ENCODE measurements at places on chromosomes 7 and 10.

GRCh38 chr7:70940597-70940996, 191.3 kb upstream of the GALNT17 start:
- H3K27ac ChIP-seq: no peak overlapping the region
- no peaks in the 10 kb centered on the region for H3K4me1 ChIP-seq
- no peaks in the 10 kb centered on the region for H3K27me3 ChIP-seq
- no peak overlapping the region for H3K4me3 ChIP-seq

DNA sequence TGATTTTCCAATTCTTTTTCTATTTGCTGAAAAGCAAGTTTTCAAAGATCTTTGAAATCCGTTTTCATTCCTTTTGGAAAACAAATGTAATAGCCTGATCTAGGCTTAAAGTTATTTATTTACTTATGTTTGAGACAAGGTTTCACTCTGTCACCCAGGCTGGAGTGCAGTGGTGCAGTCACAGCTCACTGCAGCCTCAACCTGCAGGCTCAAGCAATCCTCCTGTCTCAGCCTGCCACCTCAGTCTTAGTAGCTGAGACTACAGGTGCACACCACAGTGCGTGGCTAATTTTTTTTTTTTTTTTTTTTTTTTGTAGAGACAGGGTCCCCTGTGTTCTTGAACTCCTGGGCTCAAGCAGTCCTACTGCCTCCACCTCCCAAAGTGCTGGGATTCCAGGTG, 4.6 kb downstream of the ST7 start:
- H3K27ac ChIP-seq: no peak overlapping the region
- H3K4me3 ChIP-seq: no peak overlapping the region
- peaks cover 23% of the 10 kb centered on the region for H3K4me1 ChIP-seq

DNA sequence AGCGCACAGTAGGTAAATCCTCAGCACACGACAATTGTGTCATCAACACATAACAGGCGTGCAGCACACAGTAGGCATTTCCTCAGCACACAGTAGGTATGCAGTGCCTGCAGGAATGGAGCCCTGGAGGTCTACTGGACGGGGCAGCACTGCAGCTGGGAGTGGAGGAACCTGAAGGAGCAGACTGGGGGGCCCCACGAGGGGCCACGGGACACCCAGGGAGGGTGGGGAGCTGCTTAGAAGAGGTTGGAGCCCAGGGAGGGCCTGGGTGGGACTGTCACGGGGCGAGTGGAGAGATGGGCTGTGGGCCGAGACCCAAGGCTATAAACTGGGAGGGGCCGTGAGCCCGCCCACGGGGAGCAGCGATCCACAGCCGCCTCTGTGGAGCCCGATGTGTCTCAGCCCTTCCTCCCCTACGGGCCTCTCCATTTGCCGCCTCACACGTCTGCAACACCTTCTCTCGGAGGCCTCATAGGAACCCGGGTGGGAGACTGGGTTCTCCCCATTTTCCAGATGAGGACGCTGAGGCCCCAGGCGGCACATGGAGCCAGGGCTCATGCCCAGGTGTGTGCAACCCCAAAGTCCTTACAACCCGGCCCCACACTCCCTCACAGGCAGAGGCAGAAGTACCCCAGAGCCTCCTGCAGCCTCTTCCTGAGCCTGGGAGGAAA, 101.5 kb downstream of the MICALL2 start:
- no peaks in the 10 kb centered on the region for H3K36me3 ChIP-seq
- H3K4me3 ChIP-seq: no peak overlapping the region
- no peak for DNase-seq
- no peak overlapping the region for H3K27ac ChIP-seq
- H3K27me3 ChIP-seq: no peaks in the 10 kb centered on the region

DNA sequence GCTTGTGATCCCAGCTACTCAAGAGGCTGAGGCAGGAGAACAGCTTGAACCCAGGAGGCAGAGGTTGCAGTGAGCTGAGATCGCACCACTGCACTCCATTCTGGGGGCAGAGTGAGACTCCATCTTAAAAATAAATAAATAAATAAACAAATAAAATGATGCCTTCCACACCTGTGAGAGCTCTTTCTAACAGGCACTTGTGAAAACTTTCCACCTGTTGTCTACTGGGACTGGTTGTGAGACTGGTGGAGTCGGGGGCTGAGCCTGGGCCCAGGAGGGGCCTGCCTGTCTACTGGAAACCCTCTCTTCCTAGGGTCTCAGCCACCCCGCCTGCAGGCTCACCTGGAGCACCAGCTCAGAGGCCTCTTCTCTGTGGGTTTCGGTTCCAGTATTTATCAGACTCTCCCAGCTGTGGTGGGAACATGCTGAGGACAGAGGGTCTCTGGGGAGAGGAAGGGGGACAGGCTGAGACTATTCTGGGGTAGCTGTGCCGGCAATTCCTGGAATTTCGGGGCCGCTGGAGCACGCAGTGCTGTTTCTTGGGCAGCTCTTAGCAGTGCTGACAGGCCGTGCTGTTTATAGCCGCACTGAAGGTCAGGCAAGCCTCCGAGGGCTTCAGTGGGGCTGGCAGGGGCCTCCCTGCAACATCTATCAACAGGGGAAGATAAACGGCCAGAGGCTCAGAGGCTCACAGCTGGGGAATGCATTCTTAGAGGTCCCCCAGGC, 3.8 kb downstream of the LDB3 start:
- no peak overlapping the region for H3K27ac ChIP-seq
- H3K4me3 ChIP-seq: no peak overlapping the region
- H3K36me3 ChIP-seq: no peaks in the 10 kb centered on the region
- DNase-seq: no peak

DNA sequence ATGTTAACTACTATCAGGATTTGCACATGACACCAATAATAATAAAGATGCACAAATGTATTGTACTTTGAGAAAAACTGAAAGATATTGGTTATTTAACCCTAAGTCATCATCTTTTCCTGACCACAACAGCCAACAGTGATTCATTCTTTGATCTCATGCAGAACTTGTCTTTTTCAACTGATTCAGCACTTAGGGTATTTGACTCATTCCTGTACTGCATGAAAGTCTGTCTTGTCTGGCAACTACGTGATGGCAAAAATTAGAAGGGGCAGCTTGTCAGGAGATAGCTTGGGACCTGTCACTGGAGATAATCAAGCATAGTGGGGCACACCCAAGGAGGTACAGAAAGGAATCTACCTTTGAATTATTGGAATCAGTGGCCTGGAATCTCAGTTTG, 77.8 kb upstream of the LRRC17 start:
- DNase-seq: peak; percentile 63
- H3K4me3 ChIP-seq: no peak overlapping the region
- H3K27me3 ChIP-seq: peaks cover 14% of the 10 kb centered on the region
- peaks cover 5% of the 10 kb centered on the region for H3K4me1 ChIP-seq
- no peak overlapping the region for H3K27ac ChIP-seq

DNA sequence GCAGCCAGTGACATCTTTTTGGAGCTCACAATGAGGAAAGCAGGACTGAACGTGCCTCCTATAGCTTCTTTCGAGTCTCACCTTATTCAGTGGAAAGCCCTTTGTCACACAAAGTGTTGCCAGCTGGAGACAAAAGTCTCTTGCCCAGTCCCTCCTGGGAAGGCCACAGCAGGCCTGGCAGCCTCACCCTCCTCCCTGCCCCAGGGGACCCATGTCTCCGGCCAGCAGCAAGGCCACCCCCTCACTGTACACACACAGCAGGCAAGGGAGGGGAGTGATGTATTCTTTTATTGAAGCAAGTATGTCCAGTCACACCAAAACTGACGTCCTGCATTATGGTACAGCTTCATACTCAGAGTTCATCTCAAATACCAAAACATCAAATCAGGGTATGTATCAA, 56.0 kb downstream of the CSGALNACT2 start:
- no peaks in the 10 kb centered on the region for H3K27me3 ChIP-seq
- H3K27ac ChIP-seq: no peak overlapping the region
- H3K36me3 ChIP-seq: peaks cover 9% of the 10 kb centered on the region
- no peak for DNase-seq
- no peak overlapping the region for H3K4me3 ChIP-seq
- H3K4me1 ChIP-seq: no peaks in the 10 kb centered on the region

DNA sequence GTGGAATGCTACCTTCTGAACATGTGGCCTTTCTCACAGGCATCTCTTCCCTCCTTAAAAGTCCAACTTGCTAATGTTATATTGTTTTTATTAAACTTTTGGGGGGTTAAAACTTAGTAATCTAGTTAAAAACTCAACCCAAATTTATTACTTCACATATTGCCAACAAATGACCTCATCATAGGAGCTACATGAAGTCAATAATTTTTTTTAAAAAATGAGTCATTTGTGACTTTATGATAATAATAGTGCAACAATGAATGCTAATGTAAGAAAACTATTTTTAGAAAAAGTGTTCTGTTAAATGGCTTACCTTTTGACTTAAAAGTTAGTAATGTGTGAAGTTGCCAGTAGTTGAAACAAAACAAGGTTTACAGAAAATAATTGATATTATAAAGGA, 325.9 kb upstream of the FZD1 start:
- H3K36me3 ChIP-seq: no peaks in the 10 kb centered on the region
- no peaks in the 10 kb centered on the region for H3K27me3 ChIP-seq
- H3K4me1 ChIP-seq: no peaks in the 10 kb centered on the region
- DNase-seq: no peak
- no peak overlapping the region for H3K27ac ChIP-seq
- no peak overlapping the region for H3K4me3 ChIP-seq

GRCh38 chr7:87001214-87001613, 58.2 kb downstream of the ELAPOR2 start:
- peaks cover 5% of the 10 kb centered on the region for H3K4me1 ChIP-seq
- no peak for DNase-seq
- no peak overlapping the region for H3K4me3 ChIP-seq
- H3K27me3 ChIP-seq: no peaks in the 10 kb centered on the region
- no peak overlapping the region for H3K27ac ChIP-seq

GRCh38 chr7:95264363-95264891, 59.9 kb downstream of the PON1 start:
- H3K36me3 ChIP-seq: no peaks in the 10 kb centered on the region
- no peaks in the 10 kb centered on the region for H3K27me3 ChIP-seq
- DNase-seq: no peak
- no peak overlapping the region for H3K27ac ChIP-seq
- H3K4me1 ChIP-seq: no peaks in the 10 kb centered on the region

GRCh38 chr10:76882245-76882644, 755.4 kb downstream of the KCNMA1 start:
- DNase-seq: no peak
- no peaks in the 10 kb centered on the region for H3K4me1 ChIP-seq
- no peak overlapping the region for H3K27ac ChIP-seq
- H3K4me3 ChIP-seq: no peak overlapping the region

GRCh38 chr7:151694828-151695580, 175.3 kb upstream of the RHEB start:
- H3K36me3 ChIP-seq: no peaks in the 10 kb centered on the region
- H3K4me3 ChIP-seq: no peak overlapping the region
- H3K27ac ChIP-seq: no peak overlapping the region
- no peaks in the 10 kb centered on the region for H3K27me3 ChIP-seq
- no peak for DNase-seq
- H3K4me1 ChIP-seq: no peaks in the 10 kb centered on the region

DNA sequence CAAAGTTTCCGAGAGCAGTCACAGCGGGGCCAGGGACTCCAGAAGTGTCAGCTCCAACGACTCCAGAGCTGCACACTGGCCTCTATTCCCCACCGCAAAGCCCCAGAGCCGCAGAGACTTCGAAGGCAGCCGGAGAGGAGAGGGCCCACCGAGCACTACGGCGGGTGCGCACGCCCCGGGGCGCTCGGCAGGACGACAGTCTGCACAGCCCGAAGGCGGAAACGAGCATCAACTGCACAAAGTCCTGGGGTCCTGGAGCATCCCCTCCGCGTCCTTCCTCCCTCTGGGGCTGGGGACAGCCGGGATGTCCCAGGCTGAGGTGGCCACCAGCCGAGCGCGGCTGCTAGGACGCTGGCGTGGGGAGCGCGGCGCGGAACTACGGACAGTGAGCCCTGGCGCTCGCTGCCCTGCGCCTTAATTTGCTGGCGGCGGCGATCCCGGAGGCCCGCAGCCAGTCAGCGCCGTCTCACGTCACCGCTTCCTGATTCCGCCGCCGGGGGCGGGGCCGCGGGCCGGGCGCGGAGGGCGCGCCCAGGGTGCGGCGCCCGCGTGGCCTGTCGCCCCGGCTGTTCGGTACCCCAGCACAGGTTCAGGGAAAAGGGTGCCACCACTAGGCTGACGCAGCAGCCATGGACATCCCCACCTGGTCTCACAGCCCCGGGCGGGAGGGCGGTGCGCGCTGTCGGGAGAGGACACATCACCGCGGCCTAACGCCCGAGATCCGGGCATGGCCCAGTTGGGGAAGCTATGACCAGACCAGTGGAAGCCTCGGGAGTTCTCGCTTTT, at the start of gene TBX20:
Gene TBX20 (minus strand): TSS at position 391 of the 786 bp plus-strand sequence. CDS start 480 bp downstream, outside the sequence.
- H3K4me1 ChIP-seq: peaks cover 15% of the 10 kb centered on the region
- H3K36me3 ChIP-seq: peaks cover 4% of the 10 kb centered on the region
- H3K27ac ChIP-seq: peak within 1 kb of the TSS; percentile 20
- peak within 1 kb of the TSS; percentile 76 for H3K4me3 ChIP-seq

DNA sequence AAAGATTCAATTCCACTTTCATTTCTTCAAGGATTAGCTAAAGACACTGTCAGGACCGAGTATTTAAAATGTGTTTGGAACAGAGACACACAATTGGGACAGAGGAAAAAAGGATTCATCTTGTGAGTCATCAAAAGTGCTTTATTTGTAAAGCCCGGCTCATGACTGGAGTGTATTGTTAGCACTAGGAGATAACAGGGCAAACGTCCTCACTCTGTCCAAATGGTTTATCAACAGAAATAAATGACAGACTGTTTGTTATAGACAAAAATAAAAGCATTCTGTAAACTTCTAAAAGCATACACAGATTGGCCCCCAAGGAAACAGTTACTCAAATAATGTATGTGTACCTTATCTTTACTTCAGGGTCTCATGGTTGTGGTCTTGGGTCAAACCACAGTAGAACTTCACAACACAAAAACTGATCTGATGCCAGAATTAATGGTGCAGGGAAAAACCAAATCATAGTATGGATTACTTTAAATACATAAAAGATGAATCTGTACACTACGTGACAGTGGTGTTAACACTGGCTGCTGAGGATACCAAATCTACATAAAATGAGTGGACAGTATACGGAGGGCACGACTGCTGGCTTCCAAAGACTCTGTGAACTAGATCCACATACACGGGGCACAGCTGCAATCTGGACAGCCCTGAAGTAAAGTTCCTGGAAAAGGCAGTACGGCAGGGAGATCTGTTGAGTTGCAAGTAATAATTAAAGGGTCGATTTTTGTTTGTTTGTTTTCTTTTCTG, 179.4 kb downstream of the PIP4K2A start:
- no peak for DNase-seq
- H3K27ac ChIP-seq: no peak overlapping the region
- H3K4me1 ChIP-seq: peaks cover 3% of the 10 kb centered on the region
